Memory B cell (primary cell): ENCODE measurements at places on chromosomes 4 and X.

- no peak for DNase-seq
Observed at GRCh38 chr4:172109466-172109865, 296.3 kb downstream of the GALNTL6 start.

GRCh38 chr4:113835005-113835404 is 73.5 kb upstream of the CAMK2D start:
- no peak for DNase-seq

- DNase-seq: peak; percentile 37
Observed at GRCh38 chr4:1356181-1356998, 9.4 kb downstream of the UVSSA start.

GRCh38 chr4:108483650-108484049 is 136.7 kb upstream of the RPL34 start:
- DNase-seq: no peak

DNA sequence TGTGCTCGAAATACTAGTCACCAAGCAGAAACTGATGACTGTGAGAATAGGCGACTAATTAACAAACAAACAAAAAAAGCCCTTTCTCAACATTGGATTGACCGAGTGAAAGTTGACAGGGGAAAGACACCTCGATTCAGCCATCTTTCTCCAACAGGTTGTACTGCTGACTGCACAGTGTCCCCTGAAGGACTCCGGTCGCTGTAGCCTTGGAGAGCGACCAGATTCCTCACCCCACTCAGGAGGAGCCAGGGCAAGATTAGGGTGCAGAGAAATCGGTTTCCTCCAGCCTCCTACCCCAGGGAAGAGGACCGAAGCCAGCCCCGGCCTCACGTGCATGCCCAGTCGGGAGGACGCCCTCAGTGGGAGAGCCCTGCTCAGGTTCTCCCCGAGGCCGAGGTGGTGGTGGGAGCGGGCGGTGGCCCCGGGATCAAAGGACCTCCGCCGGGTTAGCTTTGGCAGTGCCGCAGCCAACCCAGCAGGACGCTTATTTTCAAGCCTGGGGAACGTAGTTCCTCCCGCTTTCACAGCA is 1.1 kb upstream of the RAP1GDS1 start:
- no peak for DNase-seq

GRCh38 chr4:3231471-3231870 is 17.5 kb upstream of the MSANTD1 start:
- no peak for DNase-seq

GRCh38 chrX:30990361-30990760 is 81.5 kb downstream of the FTHL17 start:
- no peak for DNase-seq
